ENCODE measurements at places on chromosomes 4 and X.

DNA sequence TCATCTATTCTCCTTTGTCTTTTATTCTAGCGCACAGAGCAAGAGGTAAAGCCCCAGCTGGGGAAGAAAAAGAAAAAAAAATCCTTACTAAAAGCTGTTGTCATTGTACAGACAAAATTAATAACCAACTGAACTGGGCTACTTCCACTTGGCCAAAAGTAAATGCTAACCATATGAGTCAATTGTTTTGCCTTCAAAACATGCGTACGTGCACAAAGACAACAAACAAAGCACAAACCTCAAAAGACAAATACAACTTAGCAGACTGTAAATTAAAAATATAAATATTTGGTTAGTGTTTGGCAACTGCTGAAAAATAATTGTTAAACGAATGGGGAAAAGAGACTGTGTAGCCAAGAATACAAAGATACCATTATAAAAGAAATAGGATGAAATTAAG lies 5.9 kb downstream of the EDA2R start:
- DNase-seq, result no peak

DNA sequence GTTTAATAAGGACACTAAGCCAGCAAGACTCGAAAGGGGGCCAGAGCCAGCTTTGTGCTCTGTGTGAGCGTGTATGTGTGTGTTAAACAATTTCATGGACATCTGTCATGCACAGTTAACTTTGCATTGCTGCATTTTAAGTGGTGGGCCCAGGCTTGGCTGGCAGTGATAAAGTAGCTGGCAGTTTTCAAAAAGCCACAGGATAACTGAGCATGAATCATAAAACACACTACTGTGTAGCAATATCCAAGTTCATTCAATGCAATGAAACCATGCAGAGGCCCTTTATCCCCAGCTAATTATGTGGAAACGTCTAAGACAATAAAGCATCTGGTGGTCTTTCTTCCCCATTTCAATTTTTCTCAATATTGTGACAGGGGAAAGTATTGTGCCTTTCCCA lies 132.9 kb downstream of the NKX6-1 start:
- DNase-seq, result no peak

DNA sequence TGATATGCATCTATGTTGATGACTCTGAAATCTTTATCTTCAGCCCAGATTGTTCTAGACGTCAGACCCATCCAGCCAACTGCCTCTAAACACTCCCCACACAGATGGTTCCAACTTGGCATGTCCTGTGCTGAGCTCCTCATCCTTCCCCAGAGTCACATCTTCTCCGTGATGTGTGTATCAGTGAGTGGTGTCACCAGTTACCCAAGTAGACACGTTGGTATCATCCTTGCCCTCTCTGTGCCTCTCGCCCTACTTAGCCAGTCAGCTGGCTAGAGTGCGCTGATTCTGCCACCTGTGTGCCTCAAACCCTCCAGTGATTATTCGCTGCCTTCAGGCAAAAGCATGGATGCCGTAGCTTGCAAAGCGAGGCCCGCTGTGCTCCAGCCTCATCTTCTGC lies 18.6 kb downstream of the PRIMPOL start:
- DNase-seq, result no peak

- no peak for DNase-seq
Observed at GRCh38 chr4:100082852-100083251, 107.4 kb downstream of the DDIT4L start.

DNA sequence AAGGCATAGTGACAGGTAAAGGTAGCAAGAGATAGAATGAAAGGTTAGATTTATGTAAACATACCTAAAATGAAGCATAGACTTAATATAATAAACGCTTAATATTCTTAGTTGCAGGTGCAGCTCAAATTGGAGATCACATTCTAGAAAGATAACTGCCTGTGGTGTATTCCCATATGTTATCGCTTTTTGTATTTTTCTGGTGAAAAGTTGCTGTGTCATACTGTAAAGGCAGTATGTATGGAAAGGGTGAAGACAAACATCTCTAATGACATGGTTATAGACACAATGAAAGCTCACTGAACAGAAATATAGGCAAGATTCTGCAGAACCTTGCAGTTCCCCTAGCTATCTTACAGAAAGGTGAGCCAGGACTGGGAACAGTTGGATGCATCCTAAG lies 240.3 kb downstream of the DCLK2 start:
- DNase-seq, result no peak

- DNase-seq, result no peak
Observed at GRCh38 chrX:69290292-69290691, 125.0 kb upstream of the PJA1 start.

DNA sequence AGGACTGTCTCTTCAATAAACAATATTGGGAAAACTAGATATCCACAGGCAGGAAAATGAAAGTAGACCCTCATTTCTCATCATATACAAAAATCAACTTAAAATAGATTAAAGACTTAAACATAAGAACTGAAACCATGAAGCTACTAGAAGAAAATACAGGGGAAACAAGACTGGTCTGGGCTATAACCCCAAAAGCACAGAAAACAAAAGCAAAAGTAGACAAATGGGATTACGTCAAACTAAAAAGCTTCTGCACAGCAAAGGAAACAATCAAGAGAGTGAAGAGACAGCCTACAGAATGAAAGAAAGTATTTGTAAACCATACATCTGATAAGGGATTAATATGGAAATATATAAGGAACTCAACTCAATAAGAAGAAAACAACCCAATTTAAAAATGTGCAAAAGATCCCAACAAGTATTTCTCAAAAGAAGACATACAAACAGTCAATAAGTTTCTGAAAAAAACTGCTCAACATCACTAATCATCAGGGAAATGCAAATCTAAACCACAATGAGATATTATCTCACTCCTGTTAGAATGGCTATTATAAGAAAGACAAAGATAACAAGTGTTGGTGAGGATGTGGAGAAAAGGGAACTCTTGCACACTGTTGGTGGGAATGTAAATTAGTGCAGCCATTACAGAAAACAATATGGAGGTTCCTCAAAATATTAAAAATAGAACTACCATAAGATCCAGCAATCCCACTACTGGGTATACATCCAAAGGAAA lies 325.3 kb upstream of the RASGEF1B start:
- no peak for DNase-seq
